ENCODE measurements at places on chromosomes 2 and 18.

- no peak for DNase-seq
Observed at GRCh38 chr2:132729522-132729921, 59.5 kb upstream of the LYPD1 start.

GRCh38 chr2:59899692-59900091 is 653.8 kb downstream of the BCL11A start:
- DNase-seq: no peak

- no peak for DNase-seq
Observed at GRCh38 chr18:55654986-55655385, 67.0 kb upstream of the TCF4 start.

- DNase-seq: no peak
Observed at GRCh38 chr2:84055816-84056215, 403.3 kb downstream of the SUCLG1 start.

GRCh38 chr2:69104261-69104660 is 91.3 kb downstream of the ANTXR1 start:
- DNase-seq: no peak

- DNase-seq: no peak
Observed at GRCh38 chr2:49843314-49843713, 689.0 kb upstream of the FSHR start.

DNA sequence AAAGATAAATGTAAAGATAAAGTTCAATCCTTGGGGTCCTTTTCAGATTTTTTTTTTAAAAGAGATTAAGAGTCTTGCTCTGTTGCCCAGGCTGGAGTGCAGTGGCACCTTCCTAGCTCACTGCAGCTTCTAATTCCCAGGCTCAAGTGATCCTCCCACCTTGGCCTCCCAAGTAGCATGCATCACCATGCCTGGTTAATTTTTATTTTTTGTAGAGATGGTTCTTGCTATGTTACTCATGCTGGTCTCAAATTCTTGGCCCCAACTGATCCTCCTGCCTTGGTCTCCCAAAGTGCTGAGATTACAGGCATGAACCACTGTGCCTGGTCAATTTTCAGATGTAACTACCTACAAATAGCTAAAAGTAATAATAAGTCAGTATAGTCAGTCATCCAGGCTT is 21.1 kb downstream of the NFE2L2 start:
- no peak for DNase-seq

DNA sequence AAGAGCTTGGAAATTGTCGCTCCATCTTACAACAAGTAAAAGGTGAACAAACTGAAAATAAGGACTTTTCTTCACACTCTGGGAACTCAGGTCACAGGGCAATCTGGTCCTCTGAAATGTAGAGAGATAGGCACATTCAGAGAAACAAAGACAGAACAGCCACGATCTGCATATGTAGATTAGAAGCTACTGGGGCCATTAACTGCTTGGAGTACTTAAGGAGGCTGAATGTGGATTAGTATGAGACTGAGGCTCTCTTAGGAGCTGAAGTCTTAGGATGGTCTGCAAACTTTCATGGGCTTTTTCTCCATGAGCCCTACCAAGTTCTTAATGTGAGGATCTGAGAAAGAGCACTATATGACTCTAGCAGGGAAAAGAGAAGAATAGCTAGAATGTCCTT is 265.3 kb upstream of the NXPH2 start:
- DNase-seq: no peak

DNA sequence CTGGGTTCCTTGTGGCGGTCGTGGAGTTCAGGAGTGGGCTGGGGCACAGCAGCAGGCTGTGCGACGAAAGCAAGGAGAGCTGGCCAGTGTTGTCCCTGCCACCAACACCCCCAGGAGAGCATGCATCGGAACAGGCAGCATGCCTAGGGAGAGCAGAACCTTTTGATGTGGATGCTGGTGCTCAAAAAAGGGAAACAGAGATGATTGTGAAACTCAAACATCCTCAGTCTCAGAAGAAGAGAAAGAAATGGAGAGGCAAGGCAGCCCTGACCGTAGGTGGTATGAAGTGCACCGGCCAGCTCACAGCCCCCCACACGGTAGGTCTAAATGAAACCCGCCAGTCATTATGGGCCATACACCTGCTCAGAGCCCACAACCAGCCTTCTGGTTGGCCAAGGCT is 253.4 kb downstream of the GBX2 start:
- DNase-seq: no peak

GRCh38 chr2:230023313-230023712 is 45.4 kb downstream of the SLC16A14 start:
- no peak for DNase-seq

GRCh38 chr2:135638825-135639224 is 102.8 kb upstream of the UBXN4 start:
- DNase-seq: no peak

DNA sequence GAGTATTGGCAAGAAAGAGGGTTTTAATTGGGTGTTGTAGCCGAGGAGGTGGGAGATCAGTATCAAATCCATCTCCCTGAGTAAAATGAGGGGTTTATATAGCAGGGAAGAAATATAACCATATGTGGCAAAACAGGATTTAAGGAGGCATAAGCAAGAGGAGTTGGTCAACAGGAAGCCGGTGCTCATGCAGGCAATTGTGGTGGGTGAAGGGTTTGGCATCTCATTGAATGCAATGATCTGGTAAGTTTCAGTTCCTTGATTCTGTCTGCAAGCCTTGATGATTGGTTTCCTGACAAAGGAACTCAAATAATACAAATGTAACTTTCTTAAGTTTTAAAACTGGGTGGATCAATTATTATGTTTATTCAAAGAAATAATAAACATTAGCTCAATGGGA is 564.4 kb upstream of the LINC00305 start:
- DNase-seq: no peak

GRCh38 chr2:3628800-3629199 is 29.2 kb upstream of the ALLC start:
- no peak for DNase-seq

DNA sequence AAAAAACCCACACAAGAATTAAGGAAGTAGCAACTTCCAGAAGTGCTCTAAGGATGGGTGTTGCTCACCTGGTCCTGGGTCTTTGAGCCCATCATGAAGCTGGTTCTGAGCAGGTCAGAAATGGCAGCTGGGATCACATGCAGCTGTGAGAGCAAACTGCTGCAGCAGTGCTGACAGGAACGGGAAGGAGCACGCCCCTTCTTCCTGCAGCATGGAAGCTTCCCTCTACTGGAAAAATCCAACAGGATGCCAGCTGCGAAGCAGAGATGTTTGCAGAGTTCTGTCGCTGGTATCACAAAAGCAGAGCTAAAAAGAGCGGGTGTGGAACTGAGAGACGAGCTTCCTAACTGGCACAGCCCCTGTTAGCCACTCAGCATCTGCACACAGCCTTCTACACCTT is 33.7 kb downstream of the EIF4E2 start:
- no peak for DNase-seq

DNA sequence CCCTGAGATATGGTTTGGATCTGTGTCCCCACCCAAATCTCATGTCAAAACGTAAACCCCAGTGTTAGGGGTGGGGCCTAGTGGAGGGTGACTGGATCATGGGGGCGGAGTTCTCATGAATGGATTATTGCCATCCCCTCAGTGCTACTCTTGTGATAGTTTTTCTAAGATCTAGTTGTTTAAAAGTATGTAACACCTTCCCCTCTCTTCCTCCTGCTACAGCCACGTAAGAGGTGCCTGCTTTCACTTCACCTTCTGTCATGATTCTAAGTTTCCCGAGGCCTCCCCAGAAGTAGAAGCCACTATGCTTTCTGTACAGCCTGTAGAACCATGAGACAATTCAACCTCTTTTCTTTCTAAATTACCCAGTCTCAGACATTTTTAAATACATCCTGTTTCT is 16.9 kb downstream of the PUM2 start:
- DNase-seq: no peak

DNA sequence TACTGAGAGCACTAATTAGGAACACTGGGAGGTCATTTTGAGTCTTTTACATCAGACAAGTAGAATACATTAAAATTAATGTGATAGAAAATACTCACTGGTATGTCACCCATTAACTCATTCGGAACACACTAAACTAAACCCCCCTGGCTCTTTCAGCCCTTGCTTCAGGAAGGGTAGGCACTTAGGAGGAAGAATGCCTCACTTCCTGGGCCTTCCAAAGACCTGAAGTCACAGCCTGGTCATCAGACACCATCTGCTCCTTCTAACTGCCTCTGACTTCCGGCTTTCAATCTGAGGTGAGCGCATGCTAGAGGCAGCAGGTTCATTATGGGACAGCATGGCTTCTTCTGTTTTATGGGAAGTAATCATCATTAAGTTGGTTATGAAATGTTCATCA is 451.4 kb downstream of the PID1 start:
- DNase-seq: no peak

GRCh38 chr2:222756951-222757650 is 85.6 kb downstream of the MOGAT1 start:
- DNase-seq: no peak

GRCh38 chr2:237964194-237964577 is 2.6 kb upstream of the UBE2F start:
- DNase-seq: no peak

DNA sequence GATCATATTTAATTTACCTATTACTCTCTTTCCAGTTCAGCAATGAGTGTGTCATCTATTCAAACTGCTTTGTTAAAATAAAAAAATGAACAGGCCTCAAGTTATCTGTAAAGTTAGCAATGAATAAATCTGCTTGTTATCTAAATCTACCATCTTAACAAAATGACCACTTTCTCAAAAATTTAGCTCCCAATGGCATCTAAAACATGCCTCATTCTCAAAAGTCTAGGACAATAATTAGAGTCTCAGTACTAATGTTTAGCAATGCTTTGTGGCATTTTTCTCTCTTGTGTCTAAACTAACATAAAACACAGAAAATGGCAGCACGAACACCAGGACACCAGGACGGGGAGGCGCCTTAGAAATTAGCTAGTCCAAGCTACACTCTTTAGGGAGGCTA is 3.6 kb upstream of the ASAP2 start:
- no peak for DNase-seq

GRCh38 chr2:120905298-120905697 is 169.6 kb downstream of the GLI2 start:
- DNase-seq: no peak

- no peak for DNase-seq
Observed at GRCh38 chr2:98598781-98599428, 9.4 kb downstream of the COA5 start.

DNA sequence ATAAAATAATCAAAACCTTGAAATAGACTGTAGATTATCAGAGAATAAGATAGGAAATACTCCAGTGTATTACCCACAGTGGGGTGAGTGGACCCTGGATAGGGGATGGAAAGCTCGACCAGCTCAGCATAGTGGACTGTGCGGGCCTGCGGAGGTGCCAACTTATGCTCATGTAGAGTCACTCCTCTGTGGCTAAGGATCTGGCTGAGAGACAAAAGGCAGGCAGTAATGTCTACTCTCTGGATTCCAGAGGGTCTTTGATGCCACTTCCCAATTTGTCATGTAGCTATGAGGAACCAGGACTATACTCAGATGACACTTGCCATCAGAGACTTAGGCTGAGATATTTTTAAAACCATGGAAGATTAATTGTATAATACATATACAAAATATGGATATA is 101.9 kb upstream of the MCFD2 start:
- no peak for DNase-seq

DNA sequence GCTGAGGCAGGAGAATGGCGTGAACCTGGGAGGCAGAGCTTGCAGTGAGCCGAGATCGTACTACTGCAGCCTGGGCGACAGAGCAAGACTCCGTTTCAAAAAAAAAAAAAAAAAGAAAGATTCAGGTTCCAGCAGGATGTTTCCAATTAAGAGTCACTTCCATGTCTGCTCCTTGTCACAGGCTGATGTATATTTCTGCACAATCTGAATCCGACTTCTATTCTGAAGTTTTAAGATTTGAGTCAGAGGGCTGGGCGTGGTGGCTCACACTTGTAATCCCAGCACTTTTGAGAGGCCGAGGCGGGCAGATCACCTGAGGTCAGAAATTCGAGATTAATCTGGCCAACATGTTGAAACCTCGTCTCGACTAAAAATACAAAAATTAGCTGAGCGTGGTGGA is 24.7 kb downstream of the SNRPD1 start:
- DNase-seq: no peak

GRCh38 chr2:185757356-185757755 is 18.8 kb downstream of the FSIP2 start:
- no peak for DNase-seq

- DNase-seq: no peak
Observed at GRCh38 chr2:10530607-10531239, 82.6 kb upstream of the ODC1 start.

DNA sequence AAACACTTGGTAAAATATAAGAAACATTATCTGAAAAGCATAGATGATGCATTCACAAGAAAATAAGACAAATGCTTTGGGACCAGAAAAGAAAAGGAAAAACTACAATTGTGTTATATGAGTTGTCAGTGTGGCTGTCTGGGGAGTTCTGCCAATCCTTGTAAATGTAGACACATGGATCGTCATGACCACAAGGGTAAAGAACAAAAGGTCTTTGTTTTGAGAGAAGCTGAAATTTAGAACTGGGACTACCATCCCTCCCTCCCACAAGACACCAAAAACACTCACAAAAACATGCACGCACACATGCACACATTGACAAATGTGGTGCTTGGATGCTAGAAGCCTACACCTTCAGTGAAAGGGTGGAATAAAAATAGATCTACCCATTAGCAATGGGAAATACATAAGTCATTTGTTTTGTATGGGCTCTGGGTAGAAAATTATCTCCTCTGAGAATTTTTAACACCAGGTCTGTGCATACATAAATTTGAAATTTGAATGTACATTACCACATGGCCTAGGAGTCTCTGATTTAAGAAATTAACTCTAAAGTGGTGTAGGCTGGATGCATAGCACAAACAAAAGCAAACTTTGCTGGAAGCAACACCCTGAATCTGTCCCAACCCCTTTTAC is 266.2 kb upstream of the SLC39A10 start:
- no peak for DNase-seq

- no peak for DNase-seq
Observed at GRCh38 chr2:219448099-219448775, 13.6 kb downstream of the SPEG start.

GRCh38 chr2:150487537-150488429 is at the start of gene RND3:
TSS of gene RND3 (minus strand) at chr2:150487667. CDS start at chr2:150487417, 250 bp downstream.
- peak; percentile 98 for DNase-seq

DNA sequence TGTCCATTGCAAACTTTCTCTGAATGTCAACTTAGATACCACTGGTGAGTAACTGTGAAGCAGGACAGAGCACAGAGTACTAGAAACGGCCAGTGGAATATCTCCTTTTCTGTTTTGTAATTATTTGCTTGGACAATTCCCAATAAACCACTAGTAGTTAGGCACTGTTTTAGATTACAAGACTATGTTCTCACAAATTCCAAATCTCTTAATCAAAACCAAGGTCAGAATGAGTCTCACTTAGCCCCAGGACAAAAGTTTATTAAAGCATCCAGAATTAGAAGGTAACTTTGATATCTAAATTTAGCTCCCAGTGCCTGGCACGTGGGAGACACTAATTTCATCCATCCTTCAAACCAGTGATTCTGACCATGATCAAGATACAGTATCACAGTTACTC is 89.0 kb downstream of the ZNF521 start:
- no peak for DNase-seq

GRCh38 chr2:105085525-105085924 is 47.7 kb downstream of the MRPS9 start:
- no peak for DNase-seq

All from smooth muscle cell of the brain vasculature (primary cell).